ENCODE measurements at places on chromosomes 1 and 21. TPM values are rescaled to one million over a fixed set of nuclear protein-coding genes. Genes with fewer than 3 reads are reported as not detected.

RCC1 gene
- 30.3 TPM for total RNA-seq

BTF3L4 gene
- total RNA-seq, result 29.1 TPM

SHISAL2A gene
- 3.2 TPM for total RNA-seq

IFI6 gene
- 302 TPM for total RNA-seq

GRCh38 chr1:76901158-76901767 lies 34.0 kb downstream of the ST6GALNAC5 start:
- no peak for DNase-seq

- no peak for DNase-seq
These were observed 660.6 kb upstream of the B3GALT2 start for GRCh38 chr1:193846876-193847604.
